ENCODE measurements at places on chromosomes 12 and 14. TPM values are rescaled to one million over a fixed set of nuclear protein-coding genes. Genes with fewer than 3 reads are reported as not detected.

Gene LRP1-AS
- not detected for total RNA-seq

Gene AQP6
- not detected for total RNA-seq

Gene SLC2A14
- not detected for total RNA-seq

Gene DNAJC22
- not detected for total RNA-seq

Gene PPFIA2
- 2.8 TPM for total RNA-seq

Gene KLHL33
- total RNA-seq = 0.16 TPM

Gene ZC2HC1C
- total RNA-seq = 0.51 TPM

Gene NRXN3
- total RNA-seq = 2.4 TPM

Gene NAB2
- 12.2 TPM for total RNA-seq

Gene IQSEC3
- total RNA-seq = 10.5 TPM

Gene SLC41A2
- total RNA-seq = 29.0 TPM

All from subcutaneous adipose tissue (tissue), 4 donors.